Activated naive CD4-positive, alpha-beta T cell treated with anti-CD3 and anti-CD28 coated beads, Interleukin-2, amount 50 U/mL, for 16 hours (primary cell): ENCODE measurements at places on chromosomes 2 and 18.
A peak's percentile ranks its signal among the peaks of the same experiment; 100 is the strongest.

GRCh38 chr2:1484131-1484884 is 71.0 kb downstream of the TPO start:
- no peak for DNase-seq

GRCh38 chr18:35736696-35737095 is 155.2 kb downstream of the GALNT1 start:
- DNase-seq: no peak

DNA sequence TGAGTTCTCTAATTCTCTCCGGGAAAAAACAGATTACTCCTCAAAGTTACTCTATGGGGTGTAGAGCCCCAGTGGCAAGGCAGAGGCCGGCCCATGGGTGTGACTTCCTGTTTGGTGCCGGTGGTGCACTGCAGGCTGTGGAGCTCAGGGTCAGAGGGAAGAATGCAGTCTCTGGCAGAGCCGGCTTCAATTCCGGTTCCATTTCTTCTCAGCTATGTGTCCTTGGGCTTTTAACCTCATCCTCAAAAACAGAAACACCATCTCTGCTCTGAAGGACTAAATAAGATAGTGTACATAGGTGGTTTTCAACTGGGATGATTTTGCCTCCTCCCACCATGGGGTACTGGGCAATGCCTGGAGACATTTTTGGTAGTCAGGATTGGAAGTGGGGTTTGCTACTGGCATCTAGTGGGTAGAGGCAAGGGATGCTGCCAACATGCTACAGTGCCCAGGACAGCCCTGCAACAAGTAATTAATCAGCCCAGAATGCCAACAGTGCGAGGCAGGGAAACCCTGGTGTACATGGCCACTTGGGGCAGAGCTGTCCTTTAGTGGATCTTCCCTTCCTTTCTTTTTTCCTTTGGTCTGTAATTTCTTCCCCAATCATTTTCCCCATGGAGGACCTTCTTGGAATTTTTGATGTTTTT is 81.2 kb downstream of the INSIG2 start:
- DNase-seq: peak; percentile 19

GRCh38 chr2:240626531-240627300 is 1.4 kb downstream of the GPR35 start:
- peak; percentile 18 for DNase-seq

GRCh38 chr18:9366126-9366714 is 31.6 kb downstream of the TWSG1 start:
- no peak for DNase-seq

GRCh38 chr2:197615016-197615652 is 60.3 kb downstream of the RFTN2 start:
- no peak for DNase-seq

- DNase-seq: no peak
Measured at GRCh38 chr2:38095996-38096861, 20.3 kb upstream of the CYP1B1 start.

GRCh38 chr2:167579826-167580225 is 667.6 kb downstream of the STK39 start:
- no peak for DNase-seq

GRCh38 chr18:62769216-62769615 is 53.9 kb downstream of the PHLPP1 start:
- no peak for DNase-seq

DNA sequence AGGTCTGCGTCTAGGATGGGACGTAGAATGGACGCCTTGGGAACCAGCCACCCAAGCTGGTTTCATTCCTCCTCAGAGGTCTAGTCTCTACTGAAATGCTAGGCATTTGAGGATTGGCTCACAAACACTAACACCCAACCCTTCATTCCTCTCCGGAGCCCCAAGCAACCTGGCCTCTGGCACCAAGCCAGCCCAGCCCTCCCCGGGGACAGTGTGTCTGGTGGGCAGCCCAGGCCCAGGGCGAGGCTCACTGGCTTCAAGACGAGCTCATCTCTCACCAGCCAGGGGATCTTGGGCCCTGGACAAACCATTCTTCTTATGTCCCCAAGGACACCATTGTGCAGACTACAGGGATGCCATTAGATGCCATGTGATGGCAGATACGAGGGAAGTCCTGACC is 182.5 kb downstream of the CTIF start:
- DNase-seq: no peak

DNA sequence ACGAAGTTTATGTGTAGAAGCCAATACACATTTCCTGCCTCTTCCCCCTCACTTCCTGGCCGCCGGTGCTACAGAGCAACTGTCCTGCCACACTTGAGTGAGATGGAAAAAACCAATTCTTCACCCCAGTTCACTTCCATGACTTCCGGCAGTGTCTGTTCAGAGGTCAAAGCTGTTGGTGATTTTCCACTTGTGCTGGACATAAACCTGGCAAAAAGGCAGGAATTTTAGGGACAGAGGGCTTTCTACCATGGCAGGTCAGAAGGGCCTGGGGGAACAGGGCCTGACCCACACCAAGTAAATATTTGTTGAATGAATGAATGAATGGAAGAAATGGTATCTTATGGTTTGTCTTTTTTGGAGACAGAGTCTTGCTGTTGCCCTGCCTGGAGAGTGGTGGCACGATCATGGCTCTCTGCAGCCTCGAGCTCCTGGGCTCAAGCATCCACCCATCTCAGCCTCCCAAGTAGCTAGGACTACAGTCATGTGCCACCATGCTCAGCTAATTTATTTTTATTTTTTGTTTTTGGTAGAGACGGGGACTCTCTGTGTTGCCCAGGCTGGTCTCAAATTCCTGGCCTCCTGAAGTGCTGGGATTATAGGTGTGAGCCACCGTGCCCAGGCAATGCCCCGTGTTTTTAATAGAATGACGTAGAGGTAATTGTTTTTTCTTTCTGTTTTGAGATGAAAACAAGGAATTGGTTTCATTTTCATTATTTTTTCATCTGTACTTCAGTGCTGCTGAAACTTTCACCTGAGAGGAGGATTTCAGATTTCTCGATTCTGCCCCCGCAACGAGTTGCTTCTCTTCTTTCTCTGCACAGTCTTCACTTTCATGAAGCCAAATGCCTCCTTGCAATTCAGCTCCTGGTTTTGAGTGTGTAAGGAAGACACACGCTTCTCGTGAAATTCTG is 48.0 kb upstream of the LPIN2 start:
- DNase-seq: peak; percentile 65

GRCh38 chr2:157777427-157777826 is 98.7 kb downstream of the ACVR1 start:
- peak; percentile 55 for DNase-seq

DNA sequence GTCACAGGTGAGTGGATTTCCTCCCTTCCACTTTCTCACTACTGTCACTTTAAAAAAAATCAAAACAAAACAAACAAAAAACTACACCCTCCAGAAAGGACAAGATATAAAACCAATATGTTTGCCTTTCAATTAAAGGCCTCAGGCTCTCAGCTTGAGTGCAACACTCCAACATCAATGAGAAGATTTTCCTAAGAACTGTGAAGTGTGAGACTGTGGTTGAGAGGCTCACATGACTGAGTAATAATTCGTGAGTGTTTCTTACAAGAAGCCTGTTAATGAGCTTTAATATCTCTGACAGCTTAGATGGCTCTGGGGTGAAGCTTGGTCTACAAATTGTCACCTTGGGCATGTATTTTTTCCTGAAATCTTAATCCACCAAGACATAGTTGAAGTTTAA is 216.1 kb downstream of the ETAA1 start:
- no peak for DNase-seq

DNA sequence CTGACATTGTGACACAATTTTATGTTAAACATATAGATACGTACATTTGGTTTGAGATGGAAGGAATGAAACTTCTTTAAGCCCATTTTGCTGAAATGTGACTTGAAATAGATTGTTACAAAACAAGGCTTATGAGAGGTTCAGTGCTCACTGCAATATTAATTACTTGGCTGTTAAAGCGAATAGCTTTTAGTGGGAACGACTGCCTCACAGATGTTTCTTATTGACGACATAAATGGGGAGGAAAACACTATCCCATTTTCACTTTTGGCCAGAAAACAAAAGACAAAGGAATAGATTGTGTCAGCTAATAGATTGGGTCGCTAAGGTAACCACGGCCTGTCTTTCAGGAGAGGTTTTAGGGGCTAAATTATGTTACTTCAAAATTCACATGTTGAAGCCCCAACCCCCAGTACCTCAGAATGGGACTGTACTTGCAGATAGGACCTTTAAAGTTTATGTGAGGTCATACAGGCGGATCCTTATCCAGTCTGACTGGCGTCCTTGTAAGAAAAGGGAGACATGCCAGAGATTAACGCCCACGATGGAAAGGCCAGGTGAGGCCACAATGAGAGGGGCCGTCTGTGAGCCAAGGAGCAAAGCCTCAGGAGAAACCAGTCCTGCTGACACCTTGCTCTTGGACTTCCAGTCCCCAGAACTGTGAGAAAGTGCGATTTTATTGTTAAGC is 10.8 kb downstream of the INPP1 start:
- no peak for DNase-seq

- DNase-seq: no peak
Measured at GRCh38 chr2:142515493-142515892, 362.0 kb upstream of the KYNU start.

DNA sequence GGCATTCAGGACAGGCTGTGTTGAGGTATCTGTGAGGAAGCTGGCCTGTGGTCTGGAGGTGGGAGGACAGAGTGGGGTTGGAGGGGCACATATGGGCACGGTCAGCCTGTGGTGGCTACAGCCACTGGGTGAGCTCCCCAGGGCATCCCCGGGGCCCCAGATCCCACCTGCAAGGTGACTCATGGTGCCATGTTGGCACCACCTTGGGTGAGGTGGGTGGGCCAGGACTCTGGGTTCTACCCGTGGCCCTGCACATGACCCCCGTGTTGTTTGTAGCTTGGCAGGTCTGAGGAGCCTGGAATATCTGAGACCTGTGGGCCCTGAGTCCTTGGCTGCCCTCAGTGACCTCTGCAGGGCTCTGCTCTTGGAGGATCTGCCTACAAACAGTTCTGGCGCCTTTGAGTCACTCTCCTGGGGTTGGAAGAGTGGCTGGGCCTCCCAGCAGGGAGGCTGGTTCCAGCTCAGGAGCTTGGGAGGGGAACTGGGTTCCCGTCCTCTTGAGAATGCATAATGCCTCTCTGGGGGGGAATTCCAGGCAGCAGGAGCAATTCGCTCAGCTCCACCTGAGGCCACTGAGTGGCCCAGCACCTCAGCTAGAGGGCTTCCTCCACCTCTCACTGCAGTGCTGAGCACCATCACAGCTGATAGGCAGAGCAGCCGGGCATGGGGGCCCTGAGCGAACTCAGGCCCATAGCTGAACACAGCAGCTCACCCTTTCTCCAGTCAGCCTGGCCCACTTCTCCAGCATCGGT is 105.1 kb downstream of the DYSF start:
- DNase-seq: no peak

GRCh38 chr2:37891846-37892435 is 33.1 kb upstream of the RMDN2 start:
- no peak for DNase-seq

DNA sequence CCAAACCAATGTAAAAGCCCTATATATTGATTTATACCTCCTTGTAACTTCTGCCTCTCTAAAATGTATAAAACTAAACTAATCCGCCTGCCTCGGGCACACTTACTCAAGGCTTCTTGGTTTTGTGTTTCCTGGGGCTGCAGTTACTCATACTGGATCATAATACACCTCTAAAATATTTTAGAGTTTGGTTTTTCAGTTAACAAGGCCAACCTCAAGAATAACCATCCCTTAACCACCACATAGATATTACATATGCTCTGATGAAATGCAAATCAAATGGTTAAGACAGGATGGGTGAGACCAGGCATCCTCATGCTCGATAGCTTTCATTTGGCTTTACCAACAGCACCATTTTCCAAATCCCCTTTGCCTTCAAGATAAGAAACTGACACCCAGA is 46.4 kb downstream of the UXS1 start:
- DNase-seq: no peak
